ENCODE measurements at places on chromosomes 13 and 19. TPM values are rescaled to one million over a fixed set of nuclear protein-coding genes. Genes with fewer than 3 reads are reported as not detected.
A peak's percentile ranks its signal among the peaks of the same experiment; 100 is the strongest.

The SIGLEC9 gene
- 0.46 TPM for total RNA-seq

The FAM216B gene
- not detected for total RNA-seq

- no peak for DNase-seq
These were observed 1015.7 kb downstream of the EFNB2 start for GRCh38 chr13:105519771-105520170.

The MCEMP1 gene
- not detected for total RNA-seq

GRCh38 chr19:50933640-50934039, 19.2 kb downstream of the KLK5 start:
- no peak for DNase-seq

The CXCL17 gene
- total RNA-seq, result not detected

GRCh38 chr13:112078216-112078615, 11.3 kb downstream of the SOX1 start:
- DNase-seq, result no peak

GRCh38 chr19:2555422-2556220, 79.7 kb downstream of the GADD45B start:
- DNase-seq, result no peak

DNA sequence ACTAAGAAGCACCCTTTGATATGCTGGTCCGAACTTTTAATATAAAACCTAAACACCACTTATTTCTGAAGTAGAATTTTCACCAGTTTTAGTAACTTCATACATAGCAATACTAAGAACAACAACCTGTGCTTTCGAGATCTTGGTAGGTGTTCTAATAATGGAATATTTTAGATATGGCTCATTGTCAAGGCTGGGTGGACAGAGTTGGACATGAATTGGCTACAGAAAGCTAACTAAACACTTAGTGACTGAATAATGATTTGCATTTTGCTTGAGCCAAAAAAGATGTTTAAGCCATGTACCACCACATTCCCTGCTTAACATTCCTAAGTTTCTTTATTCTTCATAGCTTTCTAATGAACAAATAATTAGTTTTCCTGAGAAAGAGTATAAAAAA, 344.3 kb upstream of the SGCG start:
- DNase-seq, result no peak

GRCh38 chr13:107738004-107738403, 477.3 kb downstream of the LIG4 start:
- no peak for DNase-seq

The HIPK4 gene
- total RNA-seq, result not detected

- peak; percentile 94 for DNase-seq
These were observed 44.0 kb downstream of the KLF2 start for GRCh38 chr19:16368385-16369305.

DNA sequence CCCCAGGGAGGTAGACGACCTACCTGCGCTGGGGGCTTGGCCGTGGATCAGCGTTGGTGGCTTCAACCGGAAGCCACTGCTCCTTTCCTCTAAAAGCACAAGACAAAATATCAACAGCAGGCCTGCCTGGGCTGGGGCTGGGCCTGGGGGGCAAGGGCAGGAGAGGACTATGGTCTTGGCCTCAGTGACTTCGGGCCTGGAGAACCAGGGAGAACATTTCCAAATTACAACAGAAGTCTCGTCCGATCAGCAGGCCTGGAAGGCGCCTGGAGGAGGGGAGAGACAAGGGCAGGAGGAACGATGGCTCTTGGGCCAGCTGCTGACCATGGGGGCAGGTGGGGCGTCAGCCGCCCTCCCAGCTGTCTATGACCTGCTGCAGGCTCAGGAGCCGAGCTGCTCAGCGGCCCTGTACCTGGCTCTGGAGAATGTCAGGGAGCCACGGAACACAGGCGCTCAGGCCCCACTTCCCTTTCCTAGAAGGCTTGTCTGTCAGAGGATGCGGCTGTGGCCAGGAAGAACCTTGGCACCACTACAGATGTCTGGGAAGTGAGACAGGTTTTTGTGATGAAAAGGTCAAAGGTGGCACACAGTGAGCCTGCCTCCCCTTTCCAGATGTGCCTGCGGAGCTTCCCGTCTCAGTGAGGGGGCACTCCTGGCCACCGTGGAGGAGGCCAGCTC, 19.5 kb downstream of the CAPS start:
- DNase-seq, result no peak

GRCh38 chr19:690203-690602, 5.0 kb downstream of the PRSS57 start:
- no peak for DNase-seq

- no peak for DNase-seq
These were observed 10.8 kb downstream of the NFKBID start for GRCh38 chr19:35889370-35890112.

GRCh38 chr13:65830411-65831205, 1399.5 kb downstream of the PCDH9 start:
- DNase-seq, result no peak

DNA sequence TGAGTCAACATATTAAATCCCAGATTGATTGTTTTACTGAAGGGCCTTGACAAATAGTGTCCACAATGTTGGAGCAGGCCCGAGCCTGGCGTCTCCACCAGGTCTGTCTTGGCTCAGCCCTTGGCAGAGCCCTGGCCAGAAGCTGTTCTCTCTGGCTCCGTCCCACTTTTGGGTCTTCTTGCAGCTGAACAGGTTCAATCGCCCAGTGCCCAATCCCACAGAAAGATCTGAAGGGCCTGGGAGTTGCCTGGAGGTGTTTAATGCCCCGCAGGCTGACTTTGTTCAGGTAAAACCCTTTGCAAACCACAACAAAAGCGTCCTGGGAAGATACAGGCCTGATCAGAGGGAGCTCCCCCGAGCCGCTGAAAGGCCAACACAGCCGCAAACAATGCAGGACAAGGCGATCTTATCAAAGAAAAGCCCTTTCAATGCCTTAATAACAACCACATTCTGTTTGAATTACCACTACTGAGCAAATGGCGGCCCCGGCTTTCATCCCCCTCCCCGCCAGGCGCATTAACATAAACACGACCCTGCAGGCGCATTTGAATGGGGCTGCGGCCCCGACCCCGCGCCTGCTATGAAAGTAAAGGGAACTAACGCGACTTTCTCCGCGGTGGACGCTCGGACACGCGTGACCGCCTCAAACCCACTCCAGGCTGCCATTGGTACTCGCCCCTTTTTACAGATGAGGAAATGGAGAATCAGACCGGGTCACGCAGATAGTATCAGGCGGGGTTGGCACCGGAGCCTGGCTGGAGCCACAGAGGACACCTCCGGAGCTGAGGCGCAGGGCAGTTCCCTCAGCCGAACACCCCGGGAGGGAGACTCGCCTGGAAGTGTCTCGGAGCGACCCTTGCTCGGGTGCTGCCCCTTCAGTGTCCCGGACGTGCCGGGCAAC, 3.1 kb downstream of the CDX2 start:
- no peak for DNase-seq

DNA sequence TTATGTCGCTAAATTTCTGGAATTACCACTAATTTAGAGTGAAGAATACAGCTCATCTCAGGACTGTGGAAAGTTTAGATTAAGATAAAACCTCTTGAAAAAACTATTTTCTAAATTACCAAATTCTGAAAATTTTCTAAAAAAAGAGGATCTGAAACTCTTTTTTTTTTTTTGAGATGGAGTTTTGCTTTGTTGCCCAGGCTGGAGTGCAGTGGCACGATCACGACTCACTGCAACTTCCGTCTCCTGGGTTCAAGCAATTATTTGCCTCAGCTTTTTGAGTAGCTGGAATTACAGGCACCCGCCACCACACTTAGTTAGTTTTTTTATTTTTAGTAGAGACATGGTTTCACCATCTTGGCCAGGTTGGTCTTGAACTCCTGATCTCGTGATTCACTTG, 16.6 kb upstream of the ZNF253 start:
- no peak for DNase-seq

The ZNF160 gene
- total RNA-seq, result 20.9 TPM

DNA sequence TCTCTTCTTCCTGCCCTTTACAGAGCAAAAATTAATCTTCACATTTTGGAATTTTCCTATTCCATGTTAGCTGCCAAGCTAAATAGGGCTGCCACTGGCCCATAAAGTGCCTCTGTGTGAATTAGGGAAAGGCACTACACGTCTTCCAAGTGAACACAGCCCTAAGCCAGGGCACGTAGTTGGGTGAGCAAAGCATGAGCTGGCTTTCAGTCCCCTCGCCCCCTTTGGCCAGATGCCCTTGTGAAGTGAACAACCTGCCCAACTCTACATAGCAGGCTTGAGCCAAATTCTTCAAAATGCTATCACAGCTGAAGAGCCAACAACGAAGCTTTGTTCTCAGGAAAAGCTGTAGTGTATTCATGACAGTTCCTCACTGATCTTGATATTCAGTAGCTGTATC, 213.1 kb downstream of the OXGR1 start:
- DNase-seq, result no peak

The LILRA2 gene
- total RNA-seq, result not detected

- no peak for DNase-seq
These were observed 4.7 kb upstream of the EIF3G start for GRCh38 chr19:10124429-10124828.

The OR10H1 gene
- total RNA-seq, result not detected

DNA sequence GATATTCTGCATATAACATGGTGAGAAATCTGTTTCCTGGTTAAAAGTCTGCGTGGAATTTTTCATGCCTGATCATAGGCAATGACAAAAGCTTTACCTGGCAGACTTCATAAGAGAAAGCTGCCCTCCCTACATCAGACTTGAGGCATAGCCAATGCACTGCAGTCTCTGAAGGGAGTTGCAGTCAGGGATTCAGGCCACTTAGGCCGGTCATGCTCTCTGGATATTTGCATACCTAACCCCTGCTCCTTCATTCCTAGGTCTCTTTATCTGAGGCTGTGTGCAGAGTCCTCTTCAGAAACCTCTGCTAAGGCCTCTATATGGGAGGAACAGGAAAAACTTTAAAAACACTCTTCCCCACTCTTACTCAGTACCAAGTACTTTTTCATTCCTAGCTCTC, 287.4 kb downstream of the PCDH17 start:
- DNase-seq, result no peak

The SYNGR4 gene
- not detected for total RNA-seq

DNA sequence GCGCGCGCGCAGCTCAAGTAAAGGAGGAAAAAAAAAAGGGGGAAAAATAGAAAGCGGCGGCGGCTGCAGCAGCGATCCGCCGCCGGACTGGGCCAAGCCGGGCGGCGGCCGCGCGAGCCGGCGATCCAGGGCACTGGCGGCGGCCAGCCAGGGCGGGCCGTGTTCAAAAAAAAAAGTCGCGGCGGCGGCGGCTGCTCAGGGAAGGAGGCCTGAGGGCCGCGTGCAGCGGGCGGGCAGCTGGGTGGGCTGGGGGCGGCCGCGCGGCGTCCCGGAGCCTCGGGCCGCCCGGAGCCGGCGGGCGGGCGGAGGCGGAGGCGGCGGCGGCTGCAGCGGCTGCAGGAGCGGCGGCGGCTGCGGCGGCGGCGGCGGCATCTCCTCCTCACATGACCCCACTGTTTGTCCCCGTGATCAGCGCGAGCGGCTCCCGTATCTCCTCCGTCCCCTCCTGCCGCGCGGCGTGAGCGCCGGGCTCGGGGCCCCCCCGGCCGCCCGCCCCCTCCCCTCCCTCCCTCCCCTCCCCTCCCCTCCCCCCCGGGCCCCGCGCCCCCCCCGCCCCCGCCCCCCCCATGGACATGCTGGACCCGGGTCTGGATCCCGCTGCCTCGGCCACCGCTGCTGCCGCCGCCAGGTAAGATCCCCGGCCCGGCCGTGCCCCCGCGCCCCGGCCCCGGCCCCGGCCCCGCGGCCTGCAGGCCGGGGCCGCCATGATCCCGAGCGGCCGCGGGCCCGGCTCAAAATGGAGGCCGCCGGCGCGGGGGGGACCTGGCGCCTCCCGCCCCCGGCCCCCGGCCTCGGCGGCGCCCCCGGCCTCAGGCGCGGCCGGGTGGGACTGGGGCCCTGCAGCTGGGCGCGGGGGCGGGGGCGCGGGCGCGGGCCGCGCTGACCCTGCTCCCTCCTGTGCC, at the start of gene USF2:
USF2 (plus strand) TSS at position 427 of the 902 bp plus-strand sequence; CDS start at position 567, 140 bp downstream.
- DNase-seq, result peak; percentile 52

- DNase-seq, result no peak
These were observed 1.3 kb upstream of the A1BG start for GRCh38 chr19:58354478-58355030.

The LIM2 gene
- total RNA-seq, result 0.93 TPM

The SPRY2 gene
- total RNA-seq, result 1.1 TPM

GRCh38 chr19:2529473-2529918, 53.6 kb downstream of the GADD45B start:
- no peak for DNase-seq

DNA sequence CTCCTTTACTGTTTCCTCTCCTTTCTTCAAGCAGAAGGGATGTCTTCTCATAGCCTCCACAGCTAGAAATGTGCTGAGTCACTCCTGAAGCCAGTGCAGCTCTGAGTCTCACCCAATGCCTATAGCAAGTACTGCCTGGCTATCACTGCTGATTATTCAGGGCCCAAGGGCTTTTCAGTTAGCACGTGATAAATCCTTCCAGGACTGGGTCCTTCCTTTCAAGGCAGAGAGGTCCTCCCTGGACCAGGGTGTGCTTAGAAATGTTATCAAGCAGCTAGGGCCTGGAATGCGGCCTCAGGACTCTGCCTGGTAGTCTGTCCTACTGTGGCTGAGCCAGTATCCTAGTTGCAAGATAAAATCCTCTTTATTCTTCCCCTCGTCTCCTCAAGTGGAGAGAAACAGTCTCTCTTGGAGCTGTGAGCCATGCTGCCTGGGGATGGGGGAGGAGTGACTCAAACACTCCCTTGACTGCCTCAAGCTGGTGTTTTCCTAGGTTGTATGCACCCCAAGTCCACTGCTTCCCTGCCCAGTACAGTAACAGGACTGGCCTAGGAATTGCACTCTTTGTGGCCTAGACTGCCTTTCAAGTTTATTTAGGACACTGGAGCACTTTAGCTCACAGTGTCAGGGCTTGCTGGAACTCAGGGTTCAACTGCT, 198.7 kb upstream of the SERP2 start:
- no peak for DNase-seq

The ACP5 gene
- total RNA-seq, result 5.7 TPM

The ELANE gene
- total RNA-seq, result not detected

GRCh38 chr13:20814224-20814910, 40.6 kb upstream of the EEF1AKMT1 start:
- DNase-seq, result no peak

- no peak for DNase-seq
These were observed 57.3 kb downstream of the CDADC1 start for GRCh38 chr13:49304763-49305700.

DNA sequence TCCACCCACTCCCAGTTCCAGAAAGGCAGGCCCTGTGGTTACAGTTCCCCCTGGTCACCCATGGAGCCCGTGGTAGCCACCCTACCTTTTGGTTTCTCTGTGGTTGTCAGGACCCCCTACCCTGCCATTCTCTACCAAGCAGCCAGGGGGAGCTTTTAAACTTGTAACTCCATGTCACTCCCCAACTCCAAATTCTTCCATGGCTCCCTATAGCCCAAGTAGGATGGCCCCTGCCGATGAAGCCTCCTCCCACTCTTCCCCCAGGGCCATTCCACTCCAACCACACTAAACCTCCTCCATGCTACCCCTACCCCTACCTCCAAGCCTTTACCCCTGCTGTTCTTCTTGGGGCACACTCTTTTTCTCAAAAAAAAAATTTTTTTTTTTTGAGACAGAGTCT, 2.2 kb downstream of the S1PR2 start:
- peak; percentile 47 for DNase-seq

- DNase-seq, result no peak
These were observed 27.4 kb downstream of the EFNA2 start for GRCh38 chr19:1312767-1313694.

The ATP1A3 gene
- 1.9 TPM for total RNA-seq

- no peak for DNase-seq
These were observed 13.8 kb downstream of the STARD13 start for GRCh38 chr13:33271759-33272158.

All from CD8-positive, alpha-beta memory T cell (primary cell).